Nucleus accumbens (tissue), 56 donors: ENCODE measurements at places on chromosomes 2 and 18.

DNA sequence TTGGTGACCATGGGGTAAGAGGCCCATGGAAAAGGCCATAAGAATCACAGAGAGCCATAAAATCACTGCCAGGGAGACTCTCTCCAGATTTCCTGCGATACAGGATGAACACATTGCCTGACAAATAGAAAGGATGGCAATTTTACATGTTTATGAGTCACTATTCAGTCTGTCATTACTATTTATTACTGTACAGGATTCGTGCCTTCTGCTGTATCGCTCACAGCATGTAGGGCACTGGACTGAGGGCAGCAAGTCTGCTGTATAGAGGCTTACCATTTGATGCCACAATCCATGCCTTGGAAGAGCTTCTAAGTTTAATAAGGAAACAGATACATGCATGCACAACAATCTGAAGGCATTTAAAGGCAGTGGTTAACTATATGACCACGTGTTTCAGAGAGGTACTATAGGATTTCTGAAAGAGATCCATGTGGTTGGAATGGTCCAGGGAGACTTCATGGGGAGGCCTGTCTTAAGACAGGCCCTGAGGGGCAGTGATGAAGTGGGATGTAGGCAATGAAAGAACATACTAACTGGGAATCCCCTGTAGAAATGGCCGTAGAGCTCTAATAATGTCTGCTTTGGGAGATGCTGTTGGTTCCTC lies 702.4 kb upstream of the RAB6C start:
- no peak for DNase-seq

- DNase-seq = no peak
Measured at GRCh38 chr18:79606621-79607331, 72.8 kb upstream of the CTDP1 start.

DNA sequence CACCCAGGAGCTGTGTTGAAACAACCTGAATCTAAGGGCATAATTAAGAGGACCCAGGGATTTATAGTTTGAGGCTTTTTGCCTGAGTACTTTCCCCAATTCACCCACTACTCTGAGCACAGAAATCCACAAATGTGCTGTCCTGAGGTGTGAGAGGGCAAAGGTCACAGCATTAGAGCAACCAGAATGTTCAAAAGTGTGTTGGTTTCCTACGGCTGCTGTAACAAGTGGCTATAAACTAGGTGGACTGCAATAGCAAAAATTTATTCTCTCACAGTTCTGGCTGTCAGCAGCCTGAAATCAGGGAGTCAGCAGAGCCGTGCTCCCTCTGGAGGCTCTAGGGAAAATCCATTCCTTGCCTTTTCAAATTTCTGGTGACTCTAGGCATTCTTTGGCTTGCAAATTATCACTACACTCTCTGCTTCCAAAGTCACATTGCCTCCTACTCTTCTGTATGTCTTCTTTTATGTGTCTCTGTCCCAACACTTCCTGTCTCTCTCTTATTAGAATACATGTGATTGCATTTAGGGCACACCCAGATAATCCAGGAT lies 91.4 kb upstream of the TACR1 start:
- no peak for DNase-seq

- DNase-seq = no peak
Measured at GRCh38 chr2:240208096-240208495, 67.6 kb upstream of the OTOS start.

GRCh38 chr2:98555696-98556095 lies 52.6 kb downstream of the COA5 start:
- no peak for DNase-seq

DNA sequence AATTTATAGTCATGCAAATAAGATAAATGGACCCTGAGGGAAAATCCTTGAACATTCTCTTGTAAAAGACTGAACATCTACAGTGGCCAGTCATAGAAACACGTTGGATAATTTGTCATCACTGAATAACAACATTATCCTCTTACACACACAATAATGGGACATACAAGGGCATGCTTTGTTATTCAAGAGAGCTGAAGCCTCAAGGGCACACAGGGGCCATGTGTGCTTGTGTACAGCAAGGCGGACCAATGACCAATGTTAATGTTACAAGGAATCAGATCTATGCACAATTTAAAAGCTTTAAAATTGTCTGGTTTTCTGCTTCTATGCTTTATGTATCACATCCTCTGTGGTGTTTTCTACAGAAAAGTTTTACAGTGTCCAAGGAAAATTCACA lies 23.7 kb downstream of the COL6A3 start:
- no peak for DNase-seq

DNA sequence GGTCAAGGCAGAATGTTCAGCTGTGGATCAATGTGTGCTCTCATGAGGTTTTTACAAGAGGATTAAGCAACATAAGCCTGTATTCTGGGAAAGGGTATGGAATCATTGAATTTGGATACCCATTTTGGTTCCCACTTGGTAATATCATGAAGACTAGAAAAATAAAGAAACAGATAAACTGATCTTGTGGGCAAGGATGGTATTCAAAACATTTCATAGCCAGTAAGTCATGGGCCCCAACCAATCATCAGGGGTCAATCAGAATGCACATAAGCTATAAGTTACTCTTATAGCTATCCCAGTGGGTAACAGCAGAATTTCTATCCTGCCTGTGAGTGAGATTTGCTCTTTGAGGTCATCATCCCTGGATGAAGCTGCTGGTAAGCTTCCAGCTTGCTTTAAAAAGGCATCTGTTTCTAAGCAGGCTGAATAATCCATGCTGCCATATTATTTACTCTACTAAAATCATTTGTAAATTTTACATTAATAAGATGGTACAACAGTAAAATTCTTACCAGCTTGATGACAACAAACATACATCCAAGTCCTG lies 291.2 kb downstream of the RAD51AP2 start:
- DNase-seq = no peak

GRCh38 chr2:170298861-170299429 lies 121.0 kb downstream of the MYO3B start:
- no peak for DNase-seq

DNA sequence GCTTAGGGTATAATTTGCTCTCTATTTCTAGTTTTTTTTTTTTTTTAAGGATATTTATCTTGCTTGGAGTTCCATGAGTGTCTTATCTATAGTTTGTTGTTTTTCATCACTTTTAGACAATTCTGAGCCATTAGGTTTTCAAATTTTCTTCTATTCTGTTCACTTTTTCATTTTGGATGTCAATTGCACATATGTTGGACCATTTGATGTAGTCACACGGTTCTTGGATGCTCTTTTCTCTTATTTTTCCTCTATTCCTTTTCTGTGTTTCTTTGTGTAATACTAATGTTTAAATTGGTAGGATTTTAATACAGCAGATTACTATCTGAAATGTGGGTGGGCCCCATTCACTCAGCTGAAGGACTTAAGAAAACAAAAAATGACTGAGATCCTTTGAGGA lies 292.6 kb downstream of the CALCRL start:
- no peak for DNase-seq

GRCh38 chr2:129864719-129865118 lies 114.7 kb upstream of the RAB6C start:
- DNase-seq = no peak

DNA sequence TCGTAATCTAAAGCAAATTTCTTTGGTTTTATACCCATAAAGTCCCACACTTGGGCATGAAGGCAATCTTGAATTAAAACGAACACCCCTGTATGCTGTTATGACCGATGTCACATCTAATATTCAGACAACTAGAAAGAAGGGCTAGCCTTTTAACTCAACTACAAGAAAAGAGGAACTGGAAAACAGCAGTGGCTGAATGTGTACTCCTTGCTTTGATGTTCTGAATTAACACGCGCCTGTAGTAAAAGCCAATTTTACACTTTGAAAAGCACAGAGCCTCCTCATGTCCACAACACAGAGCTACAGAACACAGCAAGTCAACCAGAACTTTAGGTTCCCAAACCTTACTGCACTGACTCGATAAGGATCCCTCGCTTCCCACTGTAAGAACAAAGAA lies 147.6 kb downstream of the HDAC4 start:
- no peak for DNase-seq

GRCh38 chr2:113164930-113165585 lies 8.7 kb upstream of the PSD4 start:
- DNase-seq = no peak

- DNase-seq = no peak
Measured at GRCh38 chr2:41381701-41382100, 666.1 kb upstream of the PKDCC start.

- no peak for DNase-seq
Measured at GRCh38 chr2:219844401-219845091, 217.1 kb downstream of the SLC4A3 start.

DNA sequence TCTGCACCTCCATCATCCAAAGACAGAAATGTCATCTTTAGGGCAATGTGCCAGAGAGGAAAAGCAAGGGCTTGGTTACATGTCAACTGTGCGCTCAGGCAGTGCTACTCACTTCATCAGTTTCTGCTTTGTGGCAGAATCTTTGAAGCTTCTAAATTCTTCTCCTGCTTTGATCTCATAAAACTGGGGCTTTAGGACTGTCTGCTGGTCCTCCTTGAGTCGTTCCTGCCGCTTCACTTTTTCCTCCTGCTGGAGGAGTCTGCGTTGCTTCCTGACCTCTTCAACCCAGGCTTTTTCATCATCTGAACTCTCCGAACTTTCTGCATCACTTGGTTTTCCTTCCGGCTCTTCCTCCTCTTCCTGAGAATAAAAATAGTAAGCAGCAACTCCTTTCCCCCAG lies 100.8 kb downstream of the NOL10 start:
- no peak for DNase-seq

GRCh38 chr18:48046843-48047242 lies 116.4 kb upstream of the SMAD2 start:
- no peak for DNase-seq

DNA sequence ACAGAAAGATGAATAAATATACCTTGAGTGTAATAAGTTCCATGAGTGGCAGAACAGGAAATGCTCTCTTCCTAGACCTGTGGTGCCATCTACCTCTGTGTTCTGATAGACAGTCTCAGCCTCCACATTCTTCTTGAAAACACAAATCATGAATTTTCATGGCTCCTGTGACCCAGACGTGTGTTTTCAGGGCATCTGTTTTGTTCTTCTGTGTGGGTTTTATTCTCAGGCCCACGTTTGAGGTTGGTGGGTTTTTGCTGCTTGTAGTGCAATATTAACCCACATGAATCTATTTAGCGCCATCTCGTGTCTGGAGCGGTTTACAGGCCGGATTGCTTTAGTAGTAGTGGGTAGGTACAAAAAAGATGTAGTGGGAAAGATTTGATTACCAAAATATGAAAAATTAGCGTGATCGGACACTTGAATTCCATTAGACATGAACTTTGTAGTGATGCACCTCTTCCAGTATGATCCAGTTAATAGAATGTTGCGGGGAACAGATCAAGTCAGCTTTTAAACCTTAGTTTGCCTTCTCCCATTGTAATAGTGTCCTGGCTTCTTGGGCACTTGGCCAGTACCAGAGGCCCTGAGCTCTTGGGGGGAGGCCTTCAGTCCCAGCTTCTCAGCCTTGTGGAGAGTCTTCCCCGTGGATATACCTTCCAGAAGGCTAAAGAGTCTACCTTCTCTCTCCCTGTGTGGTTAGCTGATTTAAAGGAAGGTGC lies 256.5 kb downstream of the TPGS2 start:
- no peak for DNase-seq

DNA sequence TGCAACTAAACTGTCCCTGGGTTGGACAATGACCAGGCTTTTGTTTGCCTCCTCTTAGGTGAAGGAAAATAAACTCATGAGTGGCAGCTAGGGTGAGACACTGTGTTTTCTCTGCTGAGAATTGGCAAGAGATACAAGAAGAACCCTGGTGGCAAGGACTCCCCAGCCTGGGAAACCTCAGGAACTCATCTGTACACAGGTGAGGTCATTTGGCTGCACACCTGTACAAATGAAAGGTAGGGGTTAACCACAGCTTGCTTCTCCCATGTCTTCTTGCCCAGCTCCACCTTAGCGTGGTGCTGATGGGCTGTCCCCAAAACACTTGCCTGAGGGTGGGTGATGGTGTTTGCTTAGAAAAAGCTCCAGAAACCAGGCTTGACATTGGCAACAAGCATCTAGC lies 97.2 kb upstream of the FAM136A start:
- DNase-seq = no peak

DNA sequence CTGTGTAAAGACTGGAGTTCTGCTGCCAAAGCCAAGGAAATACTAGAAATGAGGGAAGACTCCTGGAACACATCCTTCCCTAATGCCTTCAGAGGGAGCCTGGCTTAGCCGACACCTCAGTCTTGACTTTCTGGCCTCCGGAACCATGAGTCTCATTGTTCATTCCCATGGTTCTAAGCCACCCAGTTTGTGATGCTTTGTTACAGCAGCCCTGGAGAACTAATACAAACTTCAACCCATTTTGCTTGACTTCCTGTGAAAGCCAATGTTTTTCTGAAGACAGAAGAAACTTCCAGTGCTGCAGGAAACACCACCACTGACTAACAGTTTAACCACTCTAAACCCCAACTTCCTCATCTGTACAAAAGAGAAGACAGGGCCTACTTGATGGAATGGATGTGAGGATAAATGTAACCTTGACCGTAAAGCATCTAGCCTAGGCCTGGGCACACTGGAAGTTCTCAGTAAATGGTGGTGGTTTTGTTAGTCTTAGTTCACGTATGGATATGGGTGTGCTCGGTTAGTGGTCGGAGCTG lies 85.9 kb upstream of the RFX8 start:
- no peak for DNase-seq

DNA sequence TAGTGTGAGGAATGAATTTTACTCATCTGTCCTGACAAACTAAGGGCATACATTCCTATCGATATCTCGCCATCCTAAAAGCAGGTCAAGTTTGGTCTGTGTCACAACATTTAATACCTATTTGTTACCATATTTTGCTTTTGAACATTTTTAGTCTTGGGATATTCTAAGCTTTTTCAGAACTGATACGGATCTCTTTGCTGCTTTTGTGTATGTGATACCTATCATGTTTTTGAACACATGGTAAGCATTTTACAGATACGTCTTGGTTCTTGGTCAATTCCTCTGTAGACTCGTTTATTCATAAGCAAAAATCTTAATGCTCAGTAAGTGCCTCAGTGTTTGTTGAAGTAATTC lies 592 bp downstream of the ZNF397 start:
- no peak for DNase-seq

GRCh38 chr2:3023531-3023930 lies 354.1 kb downstream of the EIPR1 start:
- no peak for DNase-seq

DNA sequence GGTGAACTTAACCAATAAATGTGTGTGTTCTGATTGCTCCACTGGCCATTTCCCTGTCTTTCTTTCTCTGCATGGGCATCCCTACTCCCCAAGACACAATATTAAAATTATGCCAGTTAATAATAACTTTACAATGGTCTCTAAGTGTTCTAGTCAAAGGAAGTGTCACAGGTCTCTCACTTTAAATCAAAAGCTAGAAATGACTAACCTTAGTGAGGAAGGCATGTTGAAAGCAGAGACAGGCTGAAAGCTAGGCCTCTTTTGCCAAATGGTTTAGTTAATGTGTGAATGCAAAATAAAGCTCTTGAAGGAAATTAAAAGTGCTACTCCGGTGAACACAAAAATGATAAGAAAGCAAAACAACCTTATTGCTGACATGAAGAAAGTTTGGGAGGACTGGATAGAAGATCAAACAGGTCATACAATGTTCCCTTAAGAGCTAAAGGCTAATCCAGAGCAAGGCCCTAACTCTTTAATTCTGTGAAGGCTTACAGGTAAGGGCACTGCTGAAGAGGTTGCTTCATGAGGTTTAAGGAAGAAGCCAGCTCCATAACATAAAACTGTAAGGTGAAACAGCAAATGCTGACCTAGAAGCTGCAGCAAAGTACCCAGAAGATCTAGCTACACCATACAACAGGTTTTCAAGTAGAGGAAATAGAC lies 44.0 kb upstream of the ARHGAP15 start:
- DNase-seq = no peak

GRCh38 chr2:189555232-189555631 lies 25.4 kb downstream of the SLC40A1 start:
- DNase-seq = no peak

- DNase-seq = no peak
Measured at GRCh38 chr2:11395389-11395788, 51.0 kb upstream of the ROCK2 start.
